Breast epithelium (tissue), 4 donors: ENCODE measurements at places on chromosomes 11 and 22.

GRCh38 chr11:1308743-1309497, 512 bp downstream of the TOLLIP start:
- no peak for DNase-seq

- no peak for DNase-seq
Measured at GRCh38 chr11:771617-772204, 5.6 kb downstream of the GATD1 start.

DNA sequence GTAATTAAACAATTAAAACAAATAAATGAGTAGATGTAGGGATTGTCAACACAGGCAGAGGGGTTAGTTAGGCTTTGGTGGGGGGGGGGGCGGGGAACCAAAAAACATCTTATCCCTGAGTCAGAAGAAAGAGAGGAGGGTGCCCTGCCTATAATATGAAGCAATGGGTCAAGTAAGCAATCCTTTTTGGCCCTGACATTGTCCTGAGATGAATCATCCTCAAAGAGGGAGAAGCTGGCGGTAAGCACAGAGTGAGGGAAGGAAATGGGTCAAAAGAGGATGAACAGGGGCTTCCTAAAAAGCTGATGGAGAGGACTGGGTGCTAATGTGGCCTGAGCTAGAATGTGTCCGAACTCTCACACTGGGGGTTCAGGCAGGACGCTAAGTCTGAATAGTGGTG, 4.7 kb downstream of the OLFML1 start:
- DNase-seq, result no peak

DNA sequence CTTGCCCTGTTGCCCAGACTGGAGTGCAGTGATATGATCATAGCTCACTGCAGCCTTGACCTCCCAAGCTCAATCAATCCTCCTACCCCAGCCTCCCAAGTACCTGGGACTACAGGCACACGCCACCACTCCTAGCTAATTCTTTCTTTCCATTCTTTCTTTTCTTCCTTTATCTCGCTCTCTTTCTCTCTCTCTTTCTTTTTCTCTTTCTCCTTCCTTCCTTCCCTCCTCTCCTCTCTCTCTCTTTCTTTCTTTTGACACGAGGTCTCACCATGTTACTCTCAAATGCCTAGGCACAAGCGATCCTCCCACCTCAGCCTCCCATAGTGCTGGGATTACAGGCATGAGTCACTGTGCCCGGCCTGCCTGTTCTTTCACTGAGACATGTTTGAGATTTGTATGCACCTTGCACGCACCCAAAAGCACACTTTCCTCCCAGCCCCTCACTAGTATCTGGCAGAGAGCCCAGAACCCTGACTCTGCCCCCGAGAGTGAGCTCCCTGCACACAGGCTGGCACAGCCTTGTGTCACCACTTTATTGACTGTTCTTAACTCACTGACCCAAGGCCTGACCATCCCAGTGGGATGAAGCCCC, 56.8 kb downstream of the CD6 start:
- no peak for DNase-seq

DNA sequence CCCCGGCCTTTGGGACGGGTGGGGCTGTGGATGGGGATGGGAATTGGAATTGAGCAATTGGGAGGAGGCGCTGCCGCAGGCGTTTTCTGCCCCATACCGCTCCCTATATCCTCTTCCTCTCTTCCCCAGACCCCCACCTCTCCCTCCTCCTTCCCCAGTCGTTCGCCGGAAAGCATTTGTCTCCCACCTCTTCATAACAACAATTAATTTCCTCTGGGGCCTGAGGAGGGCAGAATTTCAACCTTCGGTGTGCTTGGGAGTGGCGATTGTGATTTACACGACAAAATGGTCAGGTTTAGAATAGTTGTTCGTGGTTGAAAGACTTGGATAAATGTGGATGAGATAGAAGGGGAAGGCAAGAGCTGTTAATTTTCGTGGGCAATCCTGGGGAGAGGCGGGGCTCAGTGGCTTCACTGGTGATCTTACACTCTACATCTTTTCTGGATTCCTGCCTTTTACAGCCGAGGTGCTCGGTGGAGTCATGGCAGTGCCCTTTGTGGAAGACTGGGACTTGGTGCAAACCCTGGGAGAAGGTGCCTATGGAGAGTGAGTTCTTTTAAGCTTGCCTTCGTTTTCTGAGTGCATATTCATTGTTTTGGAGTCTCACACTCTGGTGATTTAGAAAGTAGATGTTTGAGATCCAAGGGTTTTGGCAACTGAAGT, 1.5 kb downstream of the CHEK1 start:
- no peak for DNase-seq

DNA sequence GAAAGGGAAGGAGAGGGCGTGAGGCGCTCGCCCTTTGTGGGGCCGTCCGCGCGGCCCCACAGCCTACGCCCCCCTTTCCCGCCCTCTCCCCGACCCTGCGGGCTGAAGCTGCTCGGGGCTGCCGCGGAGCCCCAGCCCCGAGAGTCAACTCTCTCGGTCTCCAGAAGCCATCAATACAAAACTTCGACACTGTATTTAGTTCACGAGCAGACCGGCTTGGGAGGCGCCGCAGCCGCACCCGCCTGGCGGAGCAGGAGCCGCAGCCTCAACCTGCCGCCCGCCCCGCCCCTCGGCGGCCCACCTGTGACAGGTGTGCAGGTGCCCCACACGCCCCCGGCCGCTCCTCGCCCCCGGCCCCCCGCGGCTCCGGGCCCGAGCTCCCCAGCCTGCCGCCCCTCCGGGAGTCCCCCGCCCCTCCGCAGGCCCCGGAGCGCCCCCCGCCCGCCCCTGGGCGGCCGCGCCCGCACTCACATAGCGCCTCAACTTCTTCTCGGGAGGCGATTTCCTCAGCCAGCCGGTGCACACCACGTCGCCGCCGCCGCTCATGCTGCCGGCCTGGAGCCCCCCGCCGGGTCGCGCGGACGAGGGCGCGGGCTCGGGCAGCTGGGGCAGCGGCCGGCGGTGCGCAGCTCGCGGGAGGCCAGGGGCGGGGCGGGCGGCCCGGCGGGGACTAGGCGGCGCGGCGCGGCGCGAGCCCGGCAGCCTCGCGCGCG, at the start of gene GAB2:
GAB2 (minus strand) TSS at position 646 of the 713 bp plus-strand sequence; CDS start at position 546, 100 bp downstream.
- DNase-seq, result no peak
